ENCODE measurements at places on chromosomes 12 and 14. TPM values are rescaled to one million over a fixed set of nuclear protein-coding genes. Genes with fewer than 3 reads are reported as not detected.

The PARPBP gene
- 38.1 TPM for total RNA-seq

The SDR9C7 gene
- not detected for total RNA-seq

GRCh38 chr14:68255693-68256178, 436.2 kb downstream of the RAD51B start:
- no peak for DNase-seq

DNA sequence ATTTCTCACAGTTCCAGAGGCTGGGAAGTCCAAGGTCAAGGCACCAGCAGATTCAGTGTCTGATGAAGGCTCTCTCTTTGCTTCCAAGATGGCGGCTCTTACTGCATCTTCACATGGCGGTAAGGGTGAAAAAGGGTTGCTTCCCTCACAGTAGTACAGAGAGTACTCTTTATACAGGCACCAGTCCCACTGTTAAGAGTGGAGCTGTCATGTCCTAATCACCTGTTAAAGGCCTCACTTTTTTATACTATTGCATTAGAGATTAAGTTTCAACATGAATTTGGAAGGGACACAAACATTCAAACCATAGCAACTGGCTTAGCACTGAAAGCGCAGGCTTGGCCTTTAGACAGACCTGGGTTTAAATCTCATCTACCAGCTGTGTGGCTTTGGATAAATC, 50.0 kb upstream of the TCL1A start:
- DNase-seq: no peak

GRCh38 chr12:108319277-108320234, 19.6 kb downstream of the CMKLR1 start:
- DNase-seq: no peak
